ENCODE measurements at places on chromosomes 7 and 10.
A peak's percentile ranks its signal among the peaks of the same experiment; 100 is the strongest.

GRCh38 chr7:46133751-46134150, 212.7 kb upstream of the IGFBP3 start:
- DNase-seq = no peak

DNA sequence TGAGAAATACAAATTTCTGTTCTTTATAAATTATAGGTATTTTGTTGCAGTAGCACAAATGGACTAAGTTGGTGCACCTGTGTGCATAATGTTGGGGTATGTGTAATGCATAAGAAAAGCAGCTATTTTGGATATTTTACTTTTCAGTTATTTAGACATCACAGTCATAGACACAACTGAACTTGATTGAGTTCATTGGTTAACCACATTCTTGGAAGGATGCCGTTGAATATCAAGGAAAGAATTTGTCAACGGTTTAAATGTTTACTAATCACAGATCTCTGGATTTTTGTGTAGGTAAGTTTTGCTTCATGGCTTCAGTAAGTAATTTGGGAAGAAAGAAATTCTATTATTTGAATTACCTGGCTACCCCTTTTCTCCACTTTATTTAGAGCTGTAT, 4.1 kb downstream of the OTUD1 start:
- peak; percentile 26 for DNase-seq

GRCh38 chr10:88246675-88247074, 336.4 kb downstream of the RNLS start:
- DNase-seq = no peak

- DNase-seq = no peak
These were observed 1020.5 kb downstream of the LRMDA start for GRCh38 chr10:76451911-76452310.

DNA sequence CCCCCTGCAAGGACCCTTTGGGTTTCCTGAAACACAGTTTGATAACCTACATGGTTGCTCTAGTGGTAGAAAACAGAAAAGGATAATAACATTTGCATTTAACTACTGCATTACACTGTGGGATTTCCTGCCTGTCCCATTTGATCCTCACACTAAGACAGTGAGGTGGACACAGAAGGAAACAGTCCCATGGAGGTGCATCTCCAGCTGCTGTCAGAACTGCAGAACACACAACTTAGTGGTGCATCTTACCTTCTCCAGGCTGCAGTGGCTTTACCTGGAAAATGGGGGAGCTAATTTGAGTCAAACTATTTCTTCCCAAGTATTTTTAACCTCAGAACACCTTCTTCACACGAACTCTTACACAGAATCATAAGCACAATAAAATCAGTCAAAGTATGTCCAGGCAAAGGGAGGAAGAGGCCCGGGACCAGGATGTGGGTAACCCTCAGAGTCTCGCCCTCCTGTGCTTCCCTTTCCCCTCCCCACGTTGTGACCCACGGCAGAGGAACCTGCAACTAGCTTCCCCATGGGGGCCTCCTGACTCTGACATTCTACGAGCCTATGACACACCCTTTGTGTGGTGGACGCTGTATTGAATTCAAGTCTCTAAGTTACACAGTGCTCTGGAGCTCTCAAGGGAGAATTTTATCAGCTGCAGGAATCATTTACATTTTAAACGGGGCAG, 33.7 kb downstream of the SCRN1 start:
- no peak for DNase-seq

- peak; percentile 97 for DNase-seq
These were observed 44.4 kb downstream of the MYPN start for GRCh38 chr10:68153473-68154210.

DNA sequence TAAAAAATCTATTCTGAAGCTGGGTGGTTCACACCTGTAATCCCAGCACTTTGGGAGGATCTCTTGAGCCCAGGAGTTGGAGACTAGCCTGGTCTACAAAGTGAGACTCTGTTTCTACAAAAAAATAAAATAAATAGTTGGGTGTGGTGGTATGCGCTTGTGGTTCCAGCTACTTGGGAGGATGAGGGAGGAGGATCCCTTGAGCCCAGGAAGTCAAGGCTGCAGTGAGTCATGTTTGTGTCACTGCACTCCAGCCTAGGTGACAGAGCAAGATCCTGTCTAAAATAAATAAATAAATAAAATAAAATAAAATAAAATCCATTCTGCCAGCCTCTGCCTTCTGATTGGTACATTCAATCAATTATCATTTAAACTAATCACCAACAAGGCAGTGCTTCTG, 17.5 kb downstream of the ZNF33A start:
- no peak for DNase-seq

GRCh38 chr10:109958059-109958458, 34.7 kb upstream of the XPNPEP1 start:
- no peak for DNase-seq

- DNase-seq = no peak
These were observed 106.6 kb downstream of the DKK1 start for GRCh38 chr10:52420656-52421055.

DNA sequence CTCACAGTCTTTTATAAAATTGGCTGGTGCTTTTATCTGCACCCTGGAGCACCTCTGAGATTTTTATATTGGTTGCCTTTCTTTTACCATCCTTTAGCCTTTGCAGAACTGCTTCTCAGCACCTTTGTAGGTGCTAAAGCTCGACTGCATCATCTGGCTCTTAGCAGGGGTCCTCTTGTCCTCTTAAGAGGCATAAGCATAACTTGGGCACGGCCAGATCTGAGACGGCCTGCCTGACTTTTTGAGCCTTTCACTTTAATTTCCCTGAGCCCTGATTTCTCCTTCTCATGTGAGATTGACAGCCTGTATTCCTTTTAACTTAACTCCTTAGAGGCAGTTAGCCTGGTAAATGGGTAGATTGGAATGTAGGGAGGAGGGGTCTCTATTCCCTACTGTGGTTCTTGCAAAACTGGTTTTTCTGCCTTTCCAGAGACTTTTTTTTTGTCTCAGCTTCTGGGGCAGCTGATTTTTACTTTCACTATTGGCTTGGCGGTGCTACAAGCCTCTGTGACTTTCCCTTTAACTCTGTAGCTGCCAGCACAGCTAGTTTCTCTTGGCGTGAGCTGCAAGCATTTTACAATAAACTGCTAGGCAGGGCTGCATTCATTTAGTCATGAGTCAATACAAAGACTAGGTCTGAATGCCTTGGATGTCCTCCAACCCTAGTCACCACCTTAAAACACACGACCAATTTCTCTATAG, 24.0 kb downstream of the ZPBP start:
- peak; percentile 18 for DNase-seq

DNA sequence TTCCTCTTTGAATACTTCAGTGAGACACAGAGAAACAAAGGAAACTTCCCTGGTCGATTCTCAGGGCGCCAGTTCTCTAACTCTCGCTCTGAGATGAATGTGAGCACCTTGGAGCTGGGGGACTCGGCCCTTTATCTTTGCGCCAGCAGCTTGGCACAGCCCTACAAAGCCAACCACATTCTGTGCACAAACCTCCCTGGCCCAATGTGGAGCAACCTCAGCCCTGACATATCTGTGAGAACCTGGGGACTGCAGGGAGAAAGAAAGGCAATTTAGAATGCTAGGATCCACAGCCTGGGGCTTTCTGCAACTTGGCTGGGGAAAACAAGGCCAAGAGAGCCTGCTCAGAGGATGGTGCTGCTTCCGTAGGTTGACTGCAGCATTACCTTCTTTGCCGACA, 63.5 kb upstream of the PRSS58 start:
- DNase-seq = no peak

- DNase-seq = no peak
These were observed 1138.6 kb upstream of the SORCS1 start for GRCh38 chr10:108303149-108303548.

DNA sequence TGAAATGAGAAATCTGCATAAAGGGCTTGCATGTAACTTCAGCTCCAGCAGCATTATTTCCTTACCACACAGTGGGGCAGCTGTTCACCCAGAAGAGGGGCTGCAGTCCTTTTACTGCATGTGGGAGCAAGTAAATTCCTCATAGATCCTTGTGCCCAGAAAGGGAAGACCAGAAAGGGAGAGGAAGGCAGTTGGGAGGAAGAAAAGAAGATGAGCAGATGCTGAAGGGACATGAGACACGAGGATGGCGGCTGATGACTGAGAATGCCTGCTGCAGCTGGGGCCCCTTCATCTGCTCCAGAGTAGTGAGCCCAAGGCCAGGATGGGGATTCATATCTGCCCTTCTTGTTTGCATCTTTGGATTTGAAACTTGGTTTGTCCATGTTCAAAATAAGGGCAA, 80.5 kb downstream of the WIPF3 start:
- no peak for DNase-seq

- no peak for DNase-seq
These were observed 101.7 kb upstream of the SVIL start for GRCh38 chr10:29736366-29737073.

DNA sequence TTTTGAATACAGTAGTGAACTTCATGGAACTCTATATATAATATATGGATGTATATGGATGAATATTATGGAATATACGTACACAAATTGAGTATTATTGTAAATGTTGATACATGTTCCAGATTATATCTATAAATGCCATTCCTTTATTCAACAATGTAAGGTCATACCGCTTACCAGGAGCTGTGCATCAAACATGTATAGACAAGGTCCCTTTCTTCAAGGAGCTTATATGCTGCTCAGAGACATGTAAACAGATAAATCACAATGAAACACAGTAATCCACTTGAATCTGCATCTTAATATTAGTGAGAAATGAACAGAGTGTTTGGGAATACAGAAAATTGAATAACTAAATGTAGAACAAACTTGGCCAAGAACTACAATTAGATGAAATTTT, 898 bp upstream of the SEM1 start:
- no peak for DNase-seq

DNA sequence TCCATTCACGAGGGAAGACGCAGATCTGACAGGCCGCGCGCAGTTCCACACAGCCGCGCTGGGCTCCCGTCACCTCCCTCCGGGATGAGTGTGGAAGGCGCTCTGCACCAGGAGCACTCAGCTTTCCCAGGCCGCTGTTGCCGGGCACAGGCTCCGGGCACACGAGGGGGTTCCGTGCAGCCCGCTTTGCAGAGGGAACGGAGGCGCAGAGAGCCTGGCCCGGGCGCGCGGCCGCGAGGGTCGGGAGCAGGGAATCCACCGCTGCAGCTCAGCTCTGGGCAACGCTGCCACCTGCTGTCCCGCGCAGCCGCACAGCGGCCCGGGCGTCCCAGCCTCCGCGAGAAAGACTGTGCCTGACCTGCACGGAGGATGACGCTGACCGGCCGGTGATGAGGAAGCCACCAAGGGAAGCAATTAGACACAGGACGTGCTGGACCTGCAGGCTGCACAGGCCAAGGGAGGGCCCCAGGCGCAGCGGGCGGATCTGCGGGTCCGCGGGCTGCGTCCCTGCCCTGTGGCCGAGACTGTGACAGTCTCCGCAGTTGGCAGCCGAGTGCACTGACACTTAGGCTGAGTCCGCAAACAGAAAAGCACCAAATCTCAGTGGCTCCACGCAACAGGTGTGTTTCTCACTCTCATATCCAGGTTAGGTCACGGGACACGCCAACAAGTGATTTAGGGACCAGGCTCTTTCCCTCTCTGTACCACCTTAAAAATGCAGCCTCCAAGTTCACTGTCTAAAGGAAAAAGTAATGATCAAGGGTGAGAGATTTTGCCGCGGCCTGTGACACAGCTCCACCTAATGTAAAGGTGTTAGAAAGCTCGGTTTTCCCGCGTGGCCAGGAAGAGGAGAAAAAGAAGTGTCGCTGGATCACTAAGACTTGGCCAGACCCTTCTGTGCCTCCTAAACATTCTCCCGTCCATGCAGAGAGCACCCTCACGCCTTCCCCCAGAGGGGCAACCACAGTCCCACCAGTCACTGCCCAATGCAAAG, 94.5 kb downstream of the SEC61G start:
- DNase-seq = peak; percentile 18

DNA sequence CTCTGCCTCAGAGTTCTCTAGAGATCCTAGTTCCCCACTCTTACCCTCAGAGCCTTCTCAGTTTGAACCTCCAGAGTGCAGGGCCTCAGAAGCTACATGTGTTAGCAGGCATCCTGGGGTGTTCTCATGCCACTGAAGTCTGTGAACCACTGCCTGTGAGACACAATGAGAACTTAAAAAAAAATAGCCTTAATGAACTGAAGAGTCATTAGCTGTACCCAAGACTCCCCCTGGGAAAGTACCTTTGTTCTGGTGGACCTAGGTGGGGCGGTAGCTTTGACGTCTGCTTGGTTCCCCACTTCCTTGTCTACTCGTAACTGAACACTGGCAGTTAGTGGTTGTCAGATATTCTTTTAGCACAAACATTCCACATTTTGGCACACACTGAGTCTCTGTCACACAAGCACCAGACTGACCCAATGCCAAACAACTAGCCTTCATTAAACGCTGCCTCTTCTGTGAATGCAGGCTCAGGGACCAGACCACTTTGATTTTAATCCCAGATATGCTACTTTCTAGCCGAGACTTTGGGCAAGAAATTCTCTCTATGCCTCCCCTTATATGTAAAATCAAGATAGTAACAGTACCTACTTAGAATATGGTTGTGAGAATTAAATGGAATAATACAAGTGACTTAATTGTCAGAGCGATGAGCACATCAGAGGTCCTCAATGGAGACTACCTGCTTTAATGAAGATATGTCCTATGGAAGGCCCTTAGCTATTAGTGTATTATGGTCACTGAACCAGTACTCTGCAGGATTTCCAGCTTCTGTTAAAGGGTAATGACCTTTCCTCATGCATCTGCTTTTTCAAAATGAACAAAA, 75.3 kb upstream of the CC2D2B start:
- DNase-seq = no peak

DNA sequence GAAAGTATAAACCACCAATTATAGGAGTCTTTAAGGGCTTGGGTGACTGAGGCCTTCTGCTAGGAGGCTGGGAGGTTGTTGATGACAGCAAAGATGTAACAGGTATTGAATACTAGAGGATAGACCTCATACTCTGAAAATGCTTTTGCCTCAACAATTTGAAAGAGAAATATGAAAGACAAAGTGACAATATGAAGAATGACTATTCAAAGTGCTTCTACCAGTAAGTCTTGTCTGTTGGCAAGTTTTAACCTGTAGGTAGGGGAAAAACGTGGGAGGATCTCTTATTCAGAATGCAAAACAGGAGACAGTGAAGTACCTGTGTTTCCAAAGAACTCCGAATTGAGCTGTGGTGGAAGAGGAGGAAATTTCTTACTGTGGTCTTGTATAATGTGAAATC, 38.2 kb downstream of the GBF1 start:
- no peak for DNase-seq

DNA sequence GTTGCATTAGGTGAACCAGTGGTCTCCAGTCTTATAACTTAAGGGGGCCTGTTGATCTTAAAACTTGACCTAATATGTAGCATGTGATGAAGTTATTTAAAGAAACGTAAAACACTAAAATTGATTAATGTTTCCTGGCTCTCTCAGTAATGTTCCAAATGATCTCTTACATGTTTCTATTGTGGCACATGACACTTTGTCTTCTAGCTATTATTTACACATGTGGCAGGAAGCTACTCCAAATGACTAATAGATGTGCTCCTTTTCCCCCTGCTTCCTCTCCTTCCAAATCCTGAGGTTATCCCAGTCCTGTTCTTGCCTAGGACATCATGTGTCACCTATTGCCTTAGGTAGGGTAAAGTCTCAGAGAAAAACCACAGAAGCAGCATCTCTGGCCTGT, 89.4 kb downstream of the FAS start:
- DNase-seq = no peak

Data from epithelial cell of proximal tubule (primary cell).